Fibroblast of mammary gland (primary cell): ENCODE measurements at places on chromosomes 7 and 10.

DNA sequence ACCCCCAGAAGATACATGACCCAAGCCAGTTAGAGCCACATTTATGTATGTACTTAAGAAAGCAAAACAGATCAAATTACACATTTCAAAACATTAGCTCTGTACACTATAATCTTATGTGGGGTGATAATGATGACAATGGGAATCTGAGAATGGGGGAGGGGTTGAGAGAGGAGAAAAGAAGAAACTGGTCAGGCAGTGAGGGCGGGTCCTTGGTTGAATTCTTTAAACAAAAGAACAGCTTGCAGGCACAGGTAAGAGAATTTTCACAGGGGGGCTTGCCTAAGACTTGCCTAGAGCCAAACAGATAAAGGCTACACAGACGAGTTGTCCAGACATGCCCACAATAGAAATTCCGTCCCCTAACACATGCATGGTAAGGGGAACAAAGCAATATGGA, 76.8 kb upstream of the PTER start:
- DNase-seq: no peak

- DNase-seq: no peak
These were observed 9.2 kb downstream of the SGMS1 start for GRCh38 chr10:50614444-50615137.

- no peak for DNase-seq
These were observed 117.4 kb upstream of the GNAI1 start for GRCh38 chr7:80017101-80017698.

GRCh38 chr7:127504715-127505114, 80.7 kb downstream of the GCC1 start:
- peak; percentile 23 for DNase-seq

GRCh38 chr10:2049560-2049959, 312.2 kb upstream of the ADARB2 start:
- DNase-seq: no peak
